B cell (primary cell): ENCODE measurements at places on chromosomes 1 and 21. TPM values are rescaled to one million over a fixed set of nuclear protein-coding genes. Genes with fewer than 3 reads are reported as not detected.

Gene WNT2B
- total RNA-seq: 5.2 and 5.9 TPM in 2 replicates

Gene RIMKLA
- not detected in 2 replicates for total RNA-seq

Gene NMNAT2
- not detected in 2 replicates for total RNA-seq

Gene RASAL2
- total RNA-seq: 0.02 and 0.12 TPM in 2 replicates

Gene KCNA3
- total RNA-seq: 60.0 and 62.5 TPM in 2 replicates

Gene FAM76A
- total RNA-seq: 25.0 and 28.5 TPM in 2 replicates

Gene NBPF20
- total RNA-seq: 9.7 and 11.7 TPM in 2 replicates

Gene FAM110D
- not detected in 2 replicates for total RNA-seq

Gene DAB1
- not detected in 2 replicates for total RNA-seq

Gene ARHGAP29
- total RNA-seq: not detected in 2 replicates

Gene BARHL2
- not detected in 2 replicates for total RNA-seq

Gene OXCT2
- total RNA-seq: 1.0 and 1.5 TPM in 2 replicates

Gene C1QC
- 0.73 TPM in 1 of 2 replicates, not detected in the other for total RNA-seq

Gene SLAMF9
- not detected in 2 replicates for total RNA-seq

Gene TTC22
- 10.4 and 10.9 TPM in 2 replicates for total RNA-seq

Gene TMIGD3
- total RNA-seq: not detected in 2 replicates

Gene PTGER3
- 0.22 and 0.27 TPM in 2 replicates for total RNA-seq

Gene GPR25
- total RNA-seq: 1.8 and 3.1 TPM in 2 replicates

Gene CLDN17
- not detected in 2 replicates for total RNA-seq

Gene TTLL10
- total RNA-seq: 0.37 and 0.61 TPM in 2 replicates

Gene PCAT6
- 1.6 TPM in 1 of 2 replicates, not detected in the other for total RNA-seq
